Kidney (tissue), 22 donors: ENCODE measurements at places on chromosomes 5 and 9. TPM values are rescaled to one million over a fixed set of nuclear protein-coding genes. Genes with fewer than 3 reads are reported as not detected.
A peak's percentile ranks its signal among the peaks of the same experiment; 100 is the strongest.

Gene RAB3C
- 3.7 TPM for total RNA-seq

Gene FIBCD1
- total RNA-seq = 0.25 TPM

Gene BNC2
- 37.9 TPM for total RNA-seq

Gene PCDHB3
- total RNA-seq = 3.1 TPM

Gene RGS7BP
- 10.7 TPM for total RNA-seq

Gene FAM163B
- total RNA-seq = 0.54 TPM

Gene C1QTNF2
- total RNA-seq = 2.8 TPM

Gene UGCG
- 113 TPM for total RNA-seq

Gene CMYA5
- total RNA-seq = 6.1 TPM

Gene DMRT3
- not detected for total RNA-seq

GRCh38 chr5:56737002-56737621 is 78.2 kb upstream of the MAP3K1 start:
- no peak for DNase-seq
- H3K4me3 ChIP-seq = no peak overlapping the region
- peaks cover 15% of the 10 kb centered on the region for H3K4me1 ChIP-seq
- no peaks in the 10 kb centered on the region for H3K27me3 ChIP-seq
- no peak overlapping the region for H3K27ac ChIP-seq
- H3K36me3 ChIP-seq = no peaks in the 10 kb centered on the region

DNA sequence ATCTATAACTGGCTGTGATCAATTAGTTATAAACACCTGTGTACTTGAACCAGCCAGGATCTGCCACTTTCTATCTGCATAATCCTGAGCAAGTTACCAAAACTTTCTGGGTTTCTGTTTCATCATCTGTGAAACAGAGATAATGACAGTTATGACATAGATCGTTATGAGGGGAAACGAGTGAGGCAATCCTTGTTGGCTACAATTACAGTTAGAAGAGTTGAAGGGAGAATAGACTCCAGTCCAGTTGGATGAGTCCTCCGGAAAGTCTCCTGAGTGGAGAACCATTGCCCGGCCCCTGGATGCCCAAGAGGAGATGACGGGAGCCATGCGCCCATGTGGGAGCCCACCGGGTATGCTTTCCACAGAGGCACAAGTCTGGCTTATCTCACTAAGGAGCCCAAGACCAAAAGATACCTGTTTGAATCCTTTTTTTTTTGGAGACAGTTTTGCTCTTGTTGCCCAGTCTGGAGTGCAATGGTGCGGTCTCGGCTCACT is 4.5 kb downstream of the PDE6A start:
- no peaks in the 10 kb centered on the region for H3K4me1 ChIP-seq
- H3K36me3 ChIP-seq = no peaks in the 10 kb centered on the region
- DNase-seq = no peak
- H3K27me3 ChIP-seq = no peaks in the 10 kb centered on the region

DNA sequence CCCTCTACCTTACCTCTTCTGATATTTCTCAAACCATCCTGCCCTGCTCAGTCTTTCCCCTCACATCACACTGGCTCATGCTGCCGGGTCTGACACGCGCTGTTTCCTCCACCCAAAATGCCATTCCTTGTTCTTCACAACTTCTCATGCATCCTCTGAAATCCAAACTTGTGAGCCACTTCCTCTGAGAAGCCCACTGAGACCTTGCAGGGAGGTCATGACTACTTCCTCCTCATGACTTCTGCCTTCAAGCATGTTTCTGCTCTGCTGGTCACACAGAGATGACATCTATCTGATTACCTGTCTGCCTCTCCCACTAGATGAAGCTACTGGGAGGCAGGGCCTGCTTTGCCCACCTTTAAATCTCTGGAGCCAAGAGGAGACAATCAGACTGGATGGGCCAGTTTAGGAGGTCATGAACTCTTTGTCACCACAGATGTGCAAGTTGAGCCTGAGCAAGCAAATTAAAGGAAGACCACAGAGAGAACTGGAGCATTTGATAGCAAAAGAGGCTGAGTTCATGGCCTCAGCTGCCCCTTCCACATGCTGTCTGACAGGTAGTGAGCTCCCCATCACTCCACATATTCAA is 119.8 kb upstream of the TBC1D2 start:
- no peak overlapping the region for H3K27ac ChIP-seq
- no peaks in the 10 kb centered on the region for H3K36me3 ChIP-seq
- no peaks in the 10 kb centered on the region for H3K4me1 ChIP-seq
- no peaks in the 10 kb centered on the region for H3K27me3 ChIP-seq

DNA sequence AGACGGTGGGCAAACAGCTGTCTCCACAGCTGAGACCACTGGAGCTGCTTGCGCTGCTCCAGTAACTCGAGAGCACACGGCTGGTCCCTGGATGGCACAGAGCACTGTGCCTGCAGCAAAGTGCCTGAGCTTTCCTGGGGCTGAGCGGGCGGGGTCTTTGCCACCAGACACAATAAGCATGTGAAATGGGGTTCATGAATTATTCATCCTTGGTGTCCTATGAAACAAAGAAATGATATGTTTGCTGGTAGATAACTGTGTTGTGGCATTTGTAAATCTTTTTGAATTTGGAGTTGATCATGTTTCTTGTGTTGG is 151.7 kb upstream of the MPDZ start:
- H3K4me3 ChIP-seq = no peak overlapping the region
- no peak overlapping the region for H3K27ac ChIP-seq
- no peak for DNase-seq
- H3K27me3 ChIP-seq = peaks cover 3% of the 10 kb centered on the region

- no peak overlapping the region for H3K4me3 ChIP-seq
- H3K27me3 ChIP-seq = no peaks in the 10 kb centered on the region
- H3K27ac ChIP-seq = no peak overlapping the region
- H3K4me1 ChIP-seq = no peaks in the 10 kb centered on the region
- no peak for DNase-seq
- no peaks in the 10 kb centered on the region for H3K36me3 ChIP-seq
Measured at GRCh38 chr5:156561651-156562050, 234.7 kb downstream of the SGCD start.

GRCh38 chr5:96870094-96871026 is 5.9 kb upstream of the ERAP2 start:
- H3K4me3 ChIP-seq = no peak overlapping the region
- no peaks in the 10 kb centered on the region for H3K27me3 ChIP-seq
- H3K36me3 ChIP-seq = no peaks in the 10 kb centered on the region
- H3K27ac ChIP-seq = no peak overlapping the region

- no peaks in the 10 kb centered on the region for H3K36me3 ChIP-seq
- no peaks in the 10 kb centered on the region for H3K4me1 ChIP-seq
- no peak overlapping the region for H3K27ac ChIP-seq
- H3K27me3 ChIP-seq = no peaks in the 10 kb centered on the region
- no peak for DNase-seq
Measured at GRCh38 chr9:99069546-99069945, 35.4 kb upstream of the TGFBR1 start.

- no peaks in the 10 kb centered on the region for H3K36me3 ChIP-seq
- no peaks in the 10 kb centered on the region for H3K27me3 ChIP-seq
- DNase-seq = no peak
- H3K4me3 ChIP-seq = no peak overlapping the region
Measured at GRCh38 chr5:131824631-131825030, 27.8 kb upstream of the FNIP1 start.

- no peaks in the 10 kb centered on the region for H3K4me1 ChIP-seq
- H3K36me3 ChIP-seq = no peaks in the 10 kb centered on the region
- H3K27ac ChIP-seq = no peak overlapping the region
- no peak overlapping the region for H3K4me3 ChIP-seq
- no peak for DNase-seq
Measured at GRCh38 chr5:103519550-103519949, 43.0 kb downstream of the NUDT12 start.

DNA sequence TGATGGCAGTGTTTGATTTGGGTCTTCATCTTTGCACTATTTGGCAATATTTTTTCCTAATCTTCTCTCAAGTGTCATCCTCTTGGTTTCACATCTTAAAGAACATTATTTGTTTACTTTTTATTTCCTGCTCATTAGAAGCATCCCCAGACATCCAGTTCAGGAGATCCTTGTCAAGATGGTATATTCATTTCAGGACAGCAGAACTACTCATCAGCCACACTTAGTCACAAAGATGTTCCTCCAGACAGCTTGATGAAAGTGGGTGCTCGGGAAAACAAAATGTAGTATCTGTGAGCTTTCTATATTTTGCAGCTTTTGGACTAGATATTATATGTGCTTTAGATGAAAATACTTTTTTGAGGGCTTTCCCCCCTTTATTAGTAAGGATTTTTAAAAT is 72.1 kb upstream of the SREK1 start:
- H3K27ac ChIP-seq = no peak overlapping the region
- DNase-seq = no peak
- H3K27me3 ChIP-seq = no peaks in the 10 kb centered on the region
- no peak overlapping the region for H3K4me3 ChIP-seq
- no peaks in the 10 kb centered on the region for H3K4me1 ChIP-seq
- no peaks in the 10 kb centered on the region for H3K36me3 ChIP-seq

GRCh38 chr9:136292026-136292538 is 11.8 kb downstream of the CCDC187 start:
- H3K27me3 ChIP-seq = no peaks in the 10 kb centered on the region
- no peaks in the 10 kb centered on the region for H3K36me3 ChIP-seq
- H3K4me3 ChIP-seq = no peak overlapping the region
- no peak overlapping the region for H3K27ac ChIP-seq
- no peaks in the 10 kb centered on the region for H3K4me1 ChIP-seq

DNA sequence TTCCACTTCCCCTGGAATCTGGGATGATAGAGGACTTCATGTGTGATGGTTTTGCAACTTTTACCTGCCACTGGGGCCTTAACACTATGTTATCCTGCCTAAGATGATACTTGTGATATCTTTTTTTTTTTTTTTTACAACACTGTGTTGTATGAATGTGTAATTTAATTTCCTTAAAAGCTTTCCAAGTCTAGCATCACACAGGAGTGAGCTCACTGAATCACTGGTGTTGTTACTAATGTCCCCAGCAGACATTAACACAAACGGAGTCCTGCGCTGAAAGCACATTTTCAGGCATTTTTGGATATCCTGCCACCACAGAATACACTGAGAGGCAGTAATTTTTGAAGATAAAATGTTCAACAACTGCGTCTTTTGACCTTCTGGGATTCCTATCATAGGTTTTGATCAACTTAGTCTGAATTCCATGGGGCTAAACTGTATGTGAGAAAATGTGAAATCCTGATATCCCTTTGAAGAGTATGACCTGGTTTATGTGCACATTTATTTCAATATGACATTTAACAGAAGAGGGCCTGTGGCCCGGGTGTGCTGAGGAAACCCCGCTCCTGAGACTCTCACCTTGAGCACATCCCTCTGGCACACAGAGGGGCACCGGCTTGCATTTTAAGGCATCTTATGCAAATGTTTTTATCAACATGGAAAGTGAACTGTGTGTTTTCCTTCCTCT is 118.0 kb downstream of the FSTL4 start:
- no peaks in the 10 kb centered on the region for H3K27me3 ChIP-seq
- H3K4me1 ChIP-seq = no peaks in the 10 kb centered on the region
- DNase-seq = no peak

DNA sequence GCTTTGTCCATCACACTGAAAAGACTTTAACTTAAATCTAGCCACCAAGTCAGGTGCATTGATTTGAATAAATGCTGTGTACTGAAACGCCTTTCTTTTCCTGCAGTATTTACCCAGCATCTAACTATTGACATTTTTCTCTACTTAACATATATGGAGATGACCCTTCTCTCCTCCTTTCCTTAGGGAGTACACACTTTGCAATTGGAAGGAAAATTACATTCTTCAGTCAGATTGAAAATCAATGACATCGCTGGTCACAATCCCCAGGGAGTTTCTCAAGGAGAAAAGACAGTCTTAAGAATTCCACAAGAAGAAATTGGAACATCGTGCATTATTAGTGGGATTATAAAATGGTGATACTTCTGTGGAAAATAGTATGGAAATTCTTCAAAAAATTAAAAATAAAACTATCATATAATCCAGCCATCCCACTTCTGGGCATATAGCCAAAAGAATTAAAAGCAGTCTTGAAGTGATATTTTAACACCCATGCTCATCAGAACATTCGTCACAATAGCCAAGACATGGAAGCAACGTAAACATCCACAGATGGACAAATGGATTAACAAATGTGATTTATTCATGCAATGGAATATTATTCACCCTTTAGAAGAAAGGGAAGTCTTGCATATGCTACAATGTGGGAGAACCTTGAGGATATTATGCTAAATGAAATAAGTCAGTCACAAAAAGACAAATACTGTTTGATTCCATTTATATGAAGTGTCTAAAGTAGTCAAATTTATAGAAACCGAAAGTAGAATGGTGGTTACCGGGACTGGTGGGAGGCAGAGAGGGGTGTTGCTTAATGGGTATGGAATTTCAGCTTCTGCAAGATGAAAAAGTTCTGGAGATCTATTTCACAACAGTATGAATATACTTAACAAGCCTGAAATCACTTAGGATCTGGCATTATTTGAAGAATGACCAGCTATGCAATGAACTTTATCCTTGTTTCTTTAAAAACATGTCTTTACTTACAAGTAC is 14.3 kb upstream of the FREM1 start:
- no peak for DNase-seq
- no peak overlapping the region for H3K27ac ChIP-seq
- H3K36me3 ChIP-seq = no peaks in the 10 kb centered on the region
- no peaks in the 10 kb centered on the region for H3K4me1 ChIP-seq

DNA sequence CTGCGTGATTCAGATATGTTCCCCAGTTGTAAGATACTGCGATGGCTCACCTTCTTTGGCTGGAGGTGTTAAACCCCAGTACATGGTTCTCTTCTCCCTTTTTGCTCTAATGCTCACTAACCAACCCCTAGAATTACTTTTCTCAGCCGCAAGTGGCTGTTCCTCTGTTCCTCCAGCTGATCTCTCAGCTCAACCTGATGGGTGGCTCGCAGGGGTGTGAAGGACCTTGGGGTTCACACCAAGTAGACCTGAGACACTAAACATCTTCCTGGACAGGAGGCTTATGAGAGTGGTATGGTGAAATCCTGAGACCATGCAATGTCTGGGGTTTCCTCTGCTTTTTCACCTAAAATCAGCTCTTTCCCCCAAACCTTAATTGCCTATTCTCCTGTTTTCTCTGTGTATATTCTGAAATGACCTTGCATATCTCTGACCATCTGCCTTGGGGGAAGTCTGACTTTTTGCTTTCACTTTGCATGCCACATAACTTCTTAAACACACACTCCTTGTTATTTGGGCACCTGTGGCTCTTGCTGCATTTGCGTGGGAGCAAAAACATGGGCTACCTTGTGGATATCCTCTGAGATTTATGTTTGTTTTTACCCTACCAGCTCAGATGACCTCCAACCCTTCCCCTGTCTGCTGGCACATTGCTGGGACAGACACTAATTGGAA is 15.9 kb upstream of the IFNA14 start:
- no peak for DNase-seq
- H3K36me3 ChIP-seq = no peaks in the 10 kb centered on the region
- H3K4me3 ChIP-seq = no peak overlapping the region
- no peak overlapping the region for H3K27ac ChIP-seq
- H3K27me3 ChIP-seq = no peaks in the 10 kb centered on the region
- no peaks in the 10 kb centered on the region for H3K4me1 ChIP-seq

- no peaks in the 10 kb centered on the region for H3K36me3 ChIP-seq
- H3K27ac ChIP-seq = no peak overlapping the region
- no peak overlapping the region for H3K4me3 ChIP-seq
Measured at GRCh38 chr9:10265153-10265631, 347.6 kb downstream of the PTPRD start.

GRCh38 chr5:168301593-168302390 is 10.3 kb downstream of the WWC1 start:
- no peaks in the 10 kb centered on the region for H3K27me3 ChIP-seq
- H3K4me1 ChIP-seq = peaks cover 61% of the 10 kb centered on the region
- H3K27ac ChIP-seq = peak overlapping the region; percentile 63
- H3K4me3 ChIP-seq = no peak overlapping the region
- no peak for DNase-seq
